Activated T-helper 2 cell treated with anti-CD3 and anti-CD28 coated beads, Interferon-gamma antibody, Interleukin-2, Interleukin-4, amounts not matched to agents 10 μg/mL and 5 μg/mL and 100 μg/mL, durations not matched to agents 14 hours and 24 hours and 36 hours (primary cell): ENCODE measurements at places on chromosomes 4 and X. TPM values are rescaled to one million over a fixed set of nuclear protein-coding genes. Genes with fewer than 3 reads are reported as not detected.

TMEM144 gene
- 0.16 and 0.23 TPM in 2 replicates for total RNA-seq

GASK1B gene
- not detected in 2 replicates for total RNA-seq

DNA sequence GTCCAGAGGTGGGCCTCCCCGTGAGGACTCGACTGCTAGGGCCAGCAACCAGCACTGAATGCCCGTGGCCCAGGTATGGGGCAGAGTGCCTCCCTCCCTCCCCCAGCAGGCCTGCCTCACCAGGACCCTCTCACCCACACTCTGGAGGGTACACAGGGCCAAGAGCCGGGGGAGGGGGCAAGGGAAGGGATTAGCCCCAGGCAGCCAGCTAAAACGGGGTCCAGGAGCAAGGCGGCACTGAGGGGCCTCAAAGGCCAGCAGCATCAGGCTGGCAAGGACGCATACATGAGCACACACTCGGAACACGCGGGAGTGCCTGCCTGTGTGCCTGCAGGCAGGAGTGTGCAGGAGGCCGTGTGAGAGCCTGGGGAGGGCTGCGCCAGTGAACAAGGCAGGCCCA lies 18.3 kb upstream of the DUSP9 start:
- no peak overlapping the region for H3K4me3 ChIP-seq
- no peak overlapping the region for H3K27ac ChIP-seq
- no peak for DNase-seq
- no peaks in the 10 kb centered on the region for H3K4me1 ChIP-seq

MAGEA12 gene
- not detected in 2 replicates for total RNA-seq

ART3 gene
- total RNA-seq: not detected in 2 replicates

CT55 gene
- not detected in 2 replicates for total RNA-seq

DNA sequence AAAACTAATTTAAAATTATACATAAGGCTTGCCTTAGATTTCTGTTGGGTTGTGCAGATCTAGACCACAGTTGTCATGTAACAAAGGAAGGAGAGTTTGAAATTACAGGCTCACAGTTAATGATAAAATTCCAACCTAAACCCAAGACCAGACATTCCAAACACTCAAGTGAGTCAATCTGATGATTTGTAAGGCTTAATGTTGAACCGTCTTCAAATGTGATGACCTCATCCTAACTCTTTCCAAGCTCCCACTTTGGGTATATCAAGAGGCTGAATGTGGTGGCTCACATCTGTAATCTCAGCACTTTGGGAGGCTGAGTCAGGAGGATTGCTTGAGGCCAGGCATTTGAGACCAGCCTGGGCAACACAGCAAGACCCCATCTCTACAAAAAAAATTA lies 149.2 kb downstream of the TBL1X start:
- no peaks in the 10 kb centered on the region for H3K4me1 ChIP-seq
- H3K27ac ChIP-seq: no peak overlapping the region
- DNase-seq: no peak
- no peak overlapping the region for H3K4me3 ChIP-seq
- H3K27me3 ChIP-seq: no peaks in the 10 kb centered on the region
- H3K36me3 ChIP-seq: peaks cover 9% of the 10 kb centered on the region

GRCh38 chr4:7027913-7028312 lies 15.3 kb upstream of the TADA2B start:
- H3K36me3 ChIP-seq: peaks cover 54% of the 10 kb centered on the region
- peaks cover 2% of the 10 kb centered on the region for H3K4me1 ChIP-seq
- H3K27me3 ChIP-seq: no peaks in the 10 kb centered on the region
- H3K4me3 ChIP-seq: no peak overlapping the region
- H3K27ac ChIP-seq: no peak overlapping the region

RTL3 gene
- total RNA-seq: not detected in 2 replicates

- no peaks in the 10 kb centered on the region for H3K27me3 ChIP-seq
- DNase-seq: no peak
- no peak overlapping the region for H3K27ac ChIP-seq
- H3K4me3 ChIP-seq: no peak overlapping the region
Measured at GRCh38 chrX:133661962-133662839, 246.9 kb upstream of the GPC4 start.

ZNF827 gene
- total RNA-seq: 37.7 and 41.3 TPM in 2 replicates

SSX4 gene
- total RNA-seq: not detected in 2 replicates

DNA sequence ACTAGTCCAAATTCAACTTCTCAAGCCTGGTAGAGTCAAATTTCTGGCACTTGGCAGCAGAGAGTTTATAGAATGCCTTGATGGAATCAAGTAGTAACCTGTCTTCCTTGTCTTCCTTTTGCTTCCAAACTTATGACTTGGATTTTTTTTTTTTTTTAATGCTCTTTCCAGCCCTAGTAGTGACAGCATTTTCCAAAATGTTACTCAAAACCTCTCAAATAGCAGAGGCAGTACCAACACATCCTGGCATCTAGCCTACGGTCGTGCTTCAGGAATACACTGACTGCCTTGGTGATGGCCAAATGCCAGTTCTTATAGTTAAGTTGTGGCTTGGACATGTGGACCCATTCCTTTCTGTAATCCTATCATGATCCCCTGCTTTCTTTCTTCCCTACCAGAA lies 46.0 kb downstream of the GALNT7 start:
- H3K36me3 ChIP-seq: no peaks in the 10 kb centered on the region
- peaks cover 1% of the 10 kb centered on the region for H3K27me3 ChIP-seq
- no peak overlapping the region for H3K4me3 ChIP-seq
- DNase-seq: no peak
- H3K27ac ChIP-seq: no peak overlapping the region
- peaks cover 16% of the 10 kb centered on the region for H3K4me1 ChIP-seq

PLRG1 gene
- total RNA-seq: 81.2 and 83.4 TPM in 2 replicates

DNA sequence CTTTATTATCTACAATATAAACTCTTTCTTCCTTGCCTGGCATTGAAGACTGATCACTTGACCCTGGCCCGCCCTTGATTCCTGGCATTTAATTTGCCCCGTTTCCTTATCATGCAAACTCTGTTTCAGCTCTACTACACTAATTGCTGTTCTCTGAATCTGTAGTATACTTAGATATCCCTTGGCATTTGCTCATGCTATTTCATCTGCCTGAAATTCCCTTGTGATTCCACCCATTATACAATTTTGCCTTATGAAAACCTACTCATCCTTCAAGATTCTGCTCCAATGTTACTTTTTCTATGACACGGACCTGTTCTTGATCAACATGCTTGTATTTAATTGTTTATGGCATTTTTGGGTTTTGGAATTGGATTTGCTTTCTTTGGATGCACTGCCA lies 459.9 kb upstream of the AMOT start:
- H3K4me3 ChIP-seq: no peak overlapping the region
- no peaks in the 10 kb centered on the region for H3K36me3 ChIP-seq
- H3K27ac ChIP-seq: no peak overlapping the region
- no peaks in the 10 kb centered on the region for H3K27me3 ChIP-seq
- DNase-seq: no peak
- H3K4me1 ChIP-seq: no peaks in the 10 kb centered on the region

NEIL3 gene
- 18.2 and 18.5 TPM in 2 replicates for total RNA-seq

DNA sequence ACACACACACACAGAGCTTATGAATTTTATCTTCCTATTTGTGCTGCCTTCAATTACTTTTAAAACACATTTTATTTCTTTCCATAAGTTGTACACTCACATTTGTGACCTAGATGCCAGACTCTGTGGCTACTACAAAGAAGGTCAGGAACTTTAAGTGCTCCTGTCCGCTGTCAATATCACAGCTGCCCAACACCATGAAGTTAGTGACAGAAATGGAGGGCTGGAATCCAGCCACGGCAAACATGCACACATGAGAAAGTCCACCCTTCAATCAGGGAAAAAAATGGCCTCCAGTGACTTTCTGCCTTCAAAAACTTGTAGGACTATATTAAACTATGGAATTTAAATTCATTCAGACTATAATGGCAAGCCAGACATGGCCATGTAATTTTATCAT lies 334.4 kb upstream of the FSTL5 start:
- no peak overlapping the region for H3K4me3 ChIP-seq
- no peaks in the 10 kb centered on the region for H3K36me3 ChIP-seq
- no peaks in the 10 kb centered on the region for H3K4me1 ChIP-seq
- no peaks in the 10 kb centered on the region for H3K27me3 ChIP-seq
- no peak for DNase-seq

ETDB gene
- total RNA-seq: not detected in 2 replicates

DNA sequence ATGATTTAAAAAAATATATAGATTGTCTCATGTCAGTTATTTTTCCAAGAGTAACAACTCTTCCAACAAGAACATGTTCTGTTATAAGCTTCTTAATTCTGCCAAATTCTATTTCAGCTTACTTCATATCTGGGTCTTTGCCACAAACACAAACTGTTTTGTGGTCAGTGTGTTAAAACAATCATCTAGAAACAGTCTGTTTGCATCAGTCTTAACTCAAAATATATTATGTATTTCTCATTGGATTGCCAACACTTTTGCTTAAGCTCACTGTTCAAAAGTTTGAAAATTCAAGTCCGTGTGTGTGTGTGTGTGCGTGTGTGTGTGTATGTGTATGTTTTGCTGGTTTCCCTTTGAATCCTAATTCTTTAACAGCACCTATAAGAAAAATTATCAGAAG lies 752.3 kb upstream of the NDST4 start:
- DNase-seq: no peak
- H3K4me1 ChIP-seq: no peaks in the 10 kb centered on the region

GRCh38 chr4:138865765-138866164 lies 149.8 kb upstream of the NOCT start:
- no peaks in the 10 kb centered on the region for H3K4me1 ChIP-seq
- H3K36me3 ChIP-seq: no peaks in the 10 kb centered on the region
- H3K4me3 ChIP-seq: no peak overlapping the region
- no peak for DNase-seq

MAGEB1 gene
- total RNA-seq: not detected in 2 replicates

- peaks cover under 1% of the 10 kb centered on the region for H3K4me1 ChIP-seq
- no peaks in the 10 kb centered on the region for H3K36me3 ChIP-seq
- DNase-seq: no peak
- H3K27ac ChIP-seq: no peak overlapping the region
- no peak overlapping the region for H3K4me3 ChIP-seq
- peaks cover 3% of the 10 kb centered on the region for H3K27me3 ChIP-seq
Measured at GRCh38 chrX:132576939-132577338, 88.1 kb upstream of the MBNL3 start.

GRCh38 chrX:9953396-9953795 lies 13.8 kb upstream of the CLDN34 start:
- DNase-seq: no peak
- H3K27me3 ChIP-seq: peaks cover 28% of the 10 kb centered on the region
- H3K4me1 ChIP-seq: no peaks in the 10 kb centered on the region
- H3K4me3 ChIP-seq: no peak overlapping the region
- H3K36me3 ChIP-seq: no peaks in the 10 kb centered on the region
- no peak overlapping the region for H3K27ac ChIP-seq

DNA sequence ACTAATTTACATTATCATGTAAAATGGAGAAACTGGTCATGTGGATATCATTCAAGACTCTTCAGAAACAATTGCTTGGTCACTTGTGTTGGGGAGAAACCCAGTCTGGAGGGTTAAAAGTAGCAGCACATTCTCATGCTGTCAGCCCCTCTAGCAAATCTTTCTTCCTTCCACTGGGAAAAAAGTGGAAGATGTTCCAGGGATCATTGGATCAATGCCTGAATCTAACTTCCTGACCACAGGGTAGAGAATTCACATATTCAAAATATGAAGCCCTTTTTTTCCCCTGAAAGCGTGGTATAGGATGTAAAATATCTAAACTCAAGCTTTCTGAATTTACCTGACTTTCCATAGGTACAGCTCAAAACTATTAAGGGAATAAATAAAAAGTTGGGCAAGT lies 98.0 kb downstream of the CXCL13 start:
- DNase-seq: no peak
- no peak overlapping the region for H3K27ac ChIP-seq
- peaks cover 12% of the 10 kb centered on the region for H3K27me3 ChIP-seq
- H3K4me1 ChIP-seq: no peaks in the 10 kb centered on the region
- no peak overlapping the region for H3K4me3 ChIP-seq

GRCh38 chrX:120271218-120271617 lies 20.6 kb downstream of the ZBTB33 start:
- H3K4me3 ChIP-seq: no peak overlapping the region
- no peaks in the 10 kb centered on the region for H3K4me1 ChIP-seq
- H3K27ac ChIP-seq: no peak overlapping the region

DNA sequence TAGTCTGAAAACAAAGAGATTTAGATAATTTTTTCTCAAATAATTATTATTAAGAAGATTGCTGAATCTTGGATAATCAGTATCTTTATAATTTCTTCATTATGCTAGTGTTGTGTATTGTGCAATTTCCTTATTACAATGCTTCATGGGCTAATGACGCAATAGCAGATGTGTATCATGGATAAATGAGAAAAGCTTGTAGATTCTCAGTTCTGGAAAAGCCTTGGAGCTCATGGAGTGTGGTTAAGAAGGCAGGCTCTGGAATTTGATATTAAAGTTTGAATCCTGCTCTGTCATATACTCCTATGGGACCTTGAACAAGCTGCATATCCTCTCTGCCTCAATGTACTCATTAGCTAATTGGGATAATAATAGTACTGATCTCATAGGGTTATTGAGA lies 18.9 kb upstream of the CXCL8 start:
- no peak for DNase-seq
- no peak overlapping the region for H3K4me3 ChIP-seq
- H3K36me3 ChIP-seq: no peaks in the 10 kb centered on the region
- peaks cover 15% of the 10 kb centered on the region for H3K4me1 ChIP-seq
- H3K27me3 ChIP-seq: peaks cover 5% of the 10 kb centered on the region

GRCh38 chr4:155114790-155115189 lies 93.6 kb upstream of the NPY2R start:
- no peaks in the 10 kb centered on the region for H3K36me3 ChIP-seq
- no peaks in the 10 kb centered on the region for H3K27me3 ChIP-seq
- H3K4me1 ChIP-seq: no peaks in the 10 kb centered on the region
- no peak overlapping the region for H3K27ac ChIP-seq

DNA sequence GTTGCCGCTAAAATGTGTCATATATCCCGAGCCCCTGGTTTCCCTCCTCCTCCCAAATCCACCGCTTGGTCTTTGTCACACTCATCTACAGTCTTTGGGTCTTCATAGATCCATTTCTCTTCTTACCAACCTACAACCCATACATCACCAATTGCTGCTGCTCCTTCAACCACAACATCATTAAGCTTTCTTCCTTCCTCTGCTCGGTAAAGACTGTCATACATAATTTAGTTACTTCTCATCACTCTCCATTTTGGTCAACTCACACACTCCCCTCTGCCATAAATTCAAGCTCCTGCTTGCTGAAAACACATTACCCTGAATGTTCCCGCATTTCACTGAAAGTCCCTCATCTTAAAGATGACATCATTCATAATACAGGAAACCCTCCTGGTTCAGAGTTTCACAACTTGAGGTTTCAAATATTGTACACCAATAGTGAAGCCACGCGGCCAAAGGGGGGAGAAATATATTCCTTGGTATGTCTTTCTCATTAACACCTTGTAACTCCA lies 1.7 kb upstream of the DCTD start:
- no peak for DNase-seq
- H3K27me3 ChIP-seq: peaks cover 11% of the 10 kb centered on the region
- peak overlapping the region; percentile 64 for H3K4me3 ChIP-seq
- peaks cover 28% of the 10 kb centered on the region for H3K4me1 ChIP-seq
- H3K36me3 ChIP-seq: peaks cover 18% of the 10 kb centered on the region
- H3K27ac ChIP-seq: peak overlapping the region; percentile 85

DNA sequence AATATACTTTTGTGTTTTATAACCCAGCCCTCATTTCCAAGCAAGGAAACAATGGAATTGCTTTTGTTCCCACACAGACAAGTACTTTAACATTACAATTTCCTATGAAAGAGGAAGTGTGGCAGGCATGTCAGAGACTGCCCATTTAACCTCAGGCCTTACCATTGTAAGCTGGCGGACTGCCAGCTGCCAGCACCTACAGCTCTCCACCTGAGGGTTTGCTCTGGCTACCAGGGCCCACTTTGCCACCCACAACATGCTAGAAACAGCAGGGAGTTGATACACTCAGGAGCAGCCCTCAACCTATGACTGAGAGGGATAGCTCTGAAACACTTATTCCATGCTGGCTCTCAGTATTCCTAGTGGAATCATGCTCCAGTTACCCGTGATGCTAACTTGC lies 152.3 kb upstream of the PRDX4 start:
- H3K27me3 ChIP-seq: no peaks in the 10 kb centered on the region
- DNase-seq: no peak
- H3K4me3 ChIP-seq: no peak overlapping the region
- H3K27ac ChIP-seq: no peak overlapping the region
- H3K4me1 ChIP-seq: no peaks in the 10 kb centered on the region

NUDT11 gene
- total RNA-seq: 5.8 and 6.1 TPM in 2 replicates
